Renal cortex interstitium (tissue), 15 donors: ENCODE measurements at places on chromosomes 1 and 21. TPM values are rescaled to one million over a fixed set of nuclear protein-coding genes. Genes with fewer than 3 reads are reported as not detected.

DNA sequence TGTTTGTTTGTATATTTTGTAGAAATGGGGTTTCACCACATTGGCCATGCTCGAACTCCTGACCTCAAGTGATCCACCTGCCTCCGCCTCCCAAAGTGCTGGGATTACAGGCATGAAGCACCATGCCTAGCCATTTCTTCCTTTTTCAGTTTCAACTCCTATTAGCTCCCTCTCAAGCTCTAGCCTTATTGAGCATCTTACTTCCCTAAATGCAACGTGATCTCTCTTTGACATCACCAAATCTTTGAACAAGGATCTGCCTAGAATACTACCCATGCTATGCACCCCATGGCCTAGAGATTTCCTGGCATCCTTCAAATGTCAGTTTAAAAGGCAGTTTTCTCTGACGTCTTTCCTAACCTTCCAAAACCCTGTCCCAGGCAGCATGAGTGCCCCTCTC, 91.1 kb upstream of the NR5A2 start:
- no peak for DNase-seq

- DNase-seq = no peak
These were observed 630 bp upstream of the DBT start for GRCh38 chr1:100250264-100250663.

DNA sequence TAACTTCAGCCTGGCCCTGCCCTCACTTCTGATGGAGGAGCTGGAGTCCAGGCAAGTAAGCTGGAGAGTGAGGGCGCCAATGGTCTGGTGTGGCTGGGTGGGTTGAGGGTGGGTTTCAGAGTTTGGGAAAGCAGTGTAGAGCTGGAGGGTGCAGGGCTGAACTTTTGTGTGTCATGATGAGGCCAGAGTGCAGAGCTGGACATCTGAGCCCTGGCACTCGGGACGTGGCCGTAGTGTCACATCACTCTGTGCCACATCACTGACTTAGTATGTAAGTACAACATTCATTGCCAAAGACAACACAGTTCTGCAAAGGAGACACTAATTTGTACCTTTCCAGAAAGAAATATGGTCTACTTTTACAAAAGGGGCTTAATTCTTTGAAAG, 15.8 kb downstream of the SPATA46 start:
- no peak for DNase-seq

- DNase-seq = no peak
These were observed 31.7 kb downstream of the TP73 start for GRCh38 chr1:3683992-3684391.

- DNase-seq = no peak
These were observed 316.9 kb upstream of the ADGRL4 start for GRCh38 chr1:79323239-79324025.

DNA sequence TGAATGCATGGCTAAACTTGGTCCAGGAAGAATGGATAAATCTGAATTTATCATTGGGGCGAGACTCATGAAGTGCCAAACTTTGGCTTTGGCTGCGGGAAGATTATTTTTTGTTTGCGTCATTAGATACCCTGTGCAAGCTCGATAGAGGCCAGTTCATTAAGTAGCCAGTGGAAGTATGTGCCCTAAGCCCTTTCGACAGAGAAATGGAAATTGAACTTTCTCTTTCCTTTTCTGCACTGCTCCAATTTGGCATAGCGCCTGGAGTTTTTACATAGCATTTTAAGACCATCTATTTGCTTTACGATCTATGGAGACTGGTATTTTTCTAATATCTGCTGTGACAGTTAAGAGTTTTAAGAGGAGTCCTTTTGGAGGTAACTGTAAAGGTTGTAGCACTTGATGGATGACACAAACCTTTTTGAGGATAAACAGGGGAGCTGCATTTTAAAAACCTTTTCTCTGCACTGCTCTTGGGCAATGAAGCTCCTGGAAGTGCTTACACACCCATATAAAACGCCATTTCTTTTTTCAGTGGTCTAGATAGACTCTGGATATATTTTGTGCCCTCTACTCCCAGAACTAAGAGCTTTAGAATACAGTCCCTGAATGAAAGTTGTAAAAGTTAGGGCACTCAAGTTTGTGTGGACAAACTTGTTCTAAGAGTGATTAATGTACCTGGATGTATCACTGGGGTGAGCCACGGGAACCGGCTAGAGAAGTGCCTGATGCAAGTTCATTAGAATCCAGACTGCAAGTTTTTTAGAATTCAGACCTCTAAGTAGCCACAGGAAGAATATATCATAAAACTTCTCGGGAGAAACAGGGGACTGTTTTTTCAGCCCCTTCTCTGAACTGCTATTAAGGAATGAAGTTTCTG, 41.3 kb upstream of the CFHR3 start:
- no peak for DNase-seq

DNA sequence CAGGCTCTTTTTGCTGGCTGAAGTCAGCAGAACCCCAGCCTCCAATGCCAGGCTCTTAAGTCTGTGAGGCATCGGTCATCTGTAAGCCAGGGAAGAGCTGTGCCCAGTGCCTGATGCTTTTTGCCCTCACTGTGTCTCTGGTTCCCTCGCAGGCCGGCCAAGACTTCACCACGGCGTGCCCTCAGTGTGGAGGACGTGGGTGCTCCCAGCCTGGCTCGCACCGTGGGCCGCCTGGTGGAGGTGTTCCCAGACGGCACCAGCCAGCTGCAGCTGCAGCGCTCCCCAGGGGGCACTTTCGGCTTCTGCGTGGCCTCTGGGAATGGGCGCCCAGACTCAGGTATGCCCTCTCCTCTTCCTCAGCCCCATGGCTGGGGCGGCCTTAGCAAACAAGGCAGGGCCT, 32.5 kb downstream of the KIAA1614 start:
- DNase-seq = no peak

GRCh38 chr1:198291924-198292323, 135.1 kb downstream of the NEK7 start:
- no peak for DNase-seq

DNA sequence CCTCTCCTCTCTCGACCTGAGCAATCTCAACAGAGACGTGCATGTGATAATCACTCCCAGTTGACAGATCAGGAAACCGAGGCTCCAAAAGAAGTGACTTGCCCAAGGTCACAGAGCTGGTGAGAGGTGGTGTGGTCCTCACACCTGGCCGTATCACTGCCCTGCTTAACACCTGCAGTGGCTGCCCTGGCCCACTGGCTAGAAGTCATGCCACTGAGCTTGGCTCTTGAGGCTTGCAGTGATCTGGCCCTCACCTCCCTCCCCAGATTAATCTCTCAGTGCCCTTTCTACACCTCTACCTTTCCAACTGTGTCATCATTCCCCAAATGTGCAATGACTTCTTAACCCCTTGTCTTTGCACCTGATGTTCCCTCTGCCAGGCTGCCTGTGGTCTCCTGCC, 38.8 kb downstream of the CDCP2 start:
- DNase-seq = no peak

GRCh38 chr1:43322506-43322905, 15.1 kb upstream of the MPL start:
- no peak for DNase-seq

- no peak for DNase-seq
These were observed 8.4 kb upstream of the CROCC start for GRCh38 chr1:16913181-16913832.

- no peak for DNase-seq
These were observed 7.7 kb upstream of the MPZL1 start for GRCh38 chr1:167714098-167714438.

DNA sequence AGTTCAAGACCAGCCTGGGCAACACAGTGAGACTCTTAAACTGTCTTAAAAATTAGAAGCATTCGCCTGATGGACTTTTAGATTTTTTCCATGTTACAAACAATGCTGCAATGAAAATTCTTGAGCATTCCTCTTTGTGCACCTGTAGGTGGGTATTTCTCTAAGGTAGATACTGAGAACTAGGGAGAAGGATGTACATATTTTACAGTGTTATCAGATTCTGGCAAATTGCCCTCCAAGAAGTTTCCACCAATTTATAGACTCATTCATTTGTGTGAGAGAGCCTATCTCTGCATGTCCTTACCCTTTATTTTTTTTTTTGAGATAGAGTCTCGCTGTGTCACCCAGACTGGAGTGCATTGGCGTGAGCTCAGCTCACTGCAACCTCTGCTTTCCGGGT, 12.3 kb upstream of the LEFTY2 start:
- no peak for DNase-seq

GRCh38 chr1:183477986-183478781, 5.9 kb downstream of the SMG7 start:
- DNase-seq = no peak

DNA sequence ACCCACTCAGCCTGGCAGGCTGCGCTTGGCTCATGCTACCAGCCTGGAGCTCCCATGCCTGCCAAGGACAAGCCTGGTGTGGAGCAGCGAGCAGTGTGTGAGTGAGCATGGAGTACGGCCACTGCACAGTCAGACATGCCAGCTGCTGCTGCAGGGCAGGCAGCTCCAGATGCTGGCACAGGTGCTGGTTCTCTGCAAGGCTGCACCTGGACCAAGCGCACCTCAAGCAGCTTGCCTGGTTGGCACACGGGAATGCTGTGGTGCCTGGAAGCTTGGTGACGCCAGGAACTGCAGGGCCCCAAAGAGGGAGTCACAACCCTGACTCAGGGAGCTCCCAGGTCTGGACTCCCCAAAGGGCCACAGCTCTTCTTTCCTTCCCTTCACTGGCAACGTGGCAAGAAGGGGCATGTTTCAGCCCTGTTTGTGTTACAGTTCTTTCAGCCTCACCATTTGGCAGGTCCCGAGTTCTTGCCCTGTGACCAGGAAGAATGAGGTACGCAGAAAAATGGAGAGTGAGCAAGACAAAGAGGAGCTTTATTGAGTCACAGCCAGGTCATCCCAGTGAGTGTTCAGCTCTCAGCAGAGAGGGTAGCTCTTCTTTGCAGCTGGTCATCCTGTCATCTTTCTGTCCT, 26.1 kb downstream of the ACOT7 start:
- DNase-seq = no peak

- DNase-seq = no peak
These were observed 3.7 kb upstream of the TRABD2B start for GRCh38 chr1:48000883-48001282.

- DNase-seq = no peak
These were observed 78.6 kb downstream of the MAN1C1 start for GRCh38 chr1:25695090-25695770.

DNA sequence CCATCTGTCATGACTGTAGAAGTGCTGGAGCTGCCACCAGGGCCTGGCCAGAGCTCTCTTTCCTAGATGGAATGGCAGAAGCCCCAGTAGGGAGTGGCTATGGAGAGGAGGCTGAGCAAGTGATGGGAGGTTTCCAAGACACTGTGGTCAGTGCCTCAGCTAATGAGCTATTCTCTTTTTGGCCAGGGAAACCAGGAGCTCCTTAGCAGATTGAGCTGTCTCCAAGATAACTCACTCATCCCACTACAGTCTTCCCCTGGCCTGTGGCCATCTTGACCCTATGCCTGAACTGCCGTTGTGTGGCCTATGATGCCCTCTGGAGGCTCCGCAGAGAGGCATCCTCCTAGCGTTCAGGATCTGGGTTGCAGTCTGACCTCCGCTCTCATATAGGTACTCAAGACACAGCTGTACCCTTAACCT, 60.5 kb downstream of the ERI3 start:
- DNase-seq = no peak

DNA sequence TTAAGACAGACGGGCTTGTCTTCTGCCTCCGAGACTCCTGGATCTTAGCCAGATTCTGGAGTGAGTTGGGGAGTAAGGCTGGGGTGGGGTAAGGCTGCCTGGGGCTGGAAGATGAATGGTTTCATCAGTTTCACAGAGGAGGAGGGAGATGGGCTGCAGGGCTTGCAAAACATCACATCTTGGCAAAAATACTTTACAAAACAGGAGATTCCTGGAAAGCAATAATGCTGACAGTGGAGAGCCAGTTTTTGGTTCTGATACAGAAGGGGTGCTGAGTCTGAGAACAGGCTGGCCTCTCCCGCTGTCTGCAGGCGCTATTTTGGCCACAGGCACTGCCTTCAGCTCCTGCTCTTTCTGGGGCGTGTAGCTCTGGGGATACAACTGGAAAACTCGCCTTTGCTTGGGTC, 83.4 kb upstream of the KCNE2 start:
- DNase-seq = no peak

Gene FLG2
- polyA plus RNA-seq = 0.15 TPM

Gene CFAP74
- 1.2 TPM for polyA plus RNA-seq

Gene MFAP2
- polyA plus RNA-seq = 226 TPM

Gene OR6N1
- not detected for polyA plus RNA-seq

Gene FMN2
- polyA plus RNA-seq = 5.4 TPM

Gene LIPI
- polyA plus RNA-seq = 0.68 TPM

Gene CELA2B
- polyA plus RNA-seq = 0.61 TPM

Gene KMO
- 19.5 TPM for polyA plus RNA-seq

Gene TSHB
- polyA plus RNA-seq = 0.54 TPM

Gene LHX8
- polyA plus RNA-seq = not detected

Gene GJB4
- 0.33 TPM for polyA plus RNA-seq

Gene YBX1
- 678 TPM for polyA plus RNA-seq

Gene SLC44A3
- polyA plus RNA-seq = 62.7 TPM

Gene PLA2G2A
- polyA plus RNA-seq = not detected

Gene PRKAA2
- 13.9 TPM for polyA plus RNA-seq

Gene HMCN1
- 41.2 TPM for polyA plus RNA-seq

Gene LRRIQ3
- polyA plus RNA-seq = 5.4 TPM

Gene RTCA
- 34.6 TPM for polyA plus RNA-seq

Gene ZNF697
- polyA plus RNA-seq = 19.8 TPM
